Inflammatory macrophage treated with lipopolysaccharide for 1 hour (primary cell): ENCODE measurements at places on chromosomes 7 and 10.

DNA sequence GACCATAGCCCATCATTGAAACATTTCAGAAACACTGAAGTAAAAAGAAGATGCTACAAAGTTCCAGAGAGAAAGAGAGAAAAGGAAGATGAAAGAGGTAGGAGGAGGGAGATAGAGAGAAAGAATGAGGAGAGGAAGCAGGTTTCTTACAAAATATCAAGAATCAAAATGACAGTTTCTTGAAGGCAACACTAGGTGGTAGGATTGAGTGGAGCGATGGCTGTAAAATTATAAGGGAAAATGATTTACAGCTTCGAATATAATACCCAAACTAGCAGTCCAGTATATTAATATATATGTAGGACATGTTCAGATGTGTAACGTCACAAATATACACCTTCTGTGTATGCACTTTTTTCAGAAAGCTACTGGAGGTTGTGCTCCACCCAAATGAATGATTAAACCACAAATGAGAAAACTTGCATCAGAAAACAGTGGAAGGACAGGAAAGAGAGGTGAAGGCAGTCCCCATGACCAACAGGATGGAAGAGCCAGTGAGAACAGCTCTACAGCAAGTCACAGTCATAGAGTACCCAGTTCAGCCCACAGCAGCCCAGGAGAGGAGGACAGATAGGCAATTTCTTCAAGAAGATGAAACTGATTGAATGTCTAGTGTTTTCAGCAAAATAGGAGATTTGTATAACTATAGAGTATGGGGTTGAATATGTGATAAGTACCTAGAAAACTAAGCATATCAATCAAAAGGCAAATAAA is 151.5 kb upstream of the TARP start:
- DNase-seq: no peak

GRCh38 chr7:22429386-22429785 is 70.6 kb downstream of the STEAP1B start:
- DNase-seq: no peak

- no peak for DNase-seq
Measured at GRCh38 chr10:35526746-35527145, 78.4 kb upstream of the GJD4 start.

GRCh38 chr10:92350411-92350810 is 59.4 kb downstream of the MARCHF5 start:
- DNase-seq: no peak

- DNase-seq: no peak
Measured at GRCh38 chr10:50369931-50370330, 118.6 kb upstream of the ASAH2 start.

DNA sequence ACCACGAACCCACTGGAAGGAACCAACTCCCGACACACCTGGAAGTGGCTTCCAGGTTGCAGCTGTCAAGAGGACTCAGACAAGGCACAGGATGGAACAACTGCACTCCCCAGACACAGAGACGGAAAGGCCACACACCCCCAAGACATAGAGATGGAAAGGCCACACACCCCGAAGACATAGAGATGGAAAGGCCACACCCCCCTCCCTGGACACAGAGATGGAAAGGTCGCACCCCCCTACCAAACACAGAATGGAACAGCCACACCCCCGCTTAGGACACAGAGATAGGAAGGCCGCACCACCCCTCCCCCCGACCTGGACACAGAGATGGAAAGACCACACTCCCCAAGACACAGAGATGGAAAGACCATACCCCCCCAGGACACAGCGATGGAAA is 7.6 kb downstream of the ZNF511 start:
- no peak for DNase-seq

DNA sequence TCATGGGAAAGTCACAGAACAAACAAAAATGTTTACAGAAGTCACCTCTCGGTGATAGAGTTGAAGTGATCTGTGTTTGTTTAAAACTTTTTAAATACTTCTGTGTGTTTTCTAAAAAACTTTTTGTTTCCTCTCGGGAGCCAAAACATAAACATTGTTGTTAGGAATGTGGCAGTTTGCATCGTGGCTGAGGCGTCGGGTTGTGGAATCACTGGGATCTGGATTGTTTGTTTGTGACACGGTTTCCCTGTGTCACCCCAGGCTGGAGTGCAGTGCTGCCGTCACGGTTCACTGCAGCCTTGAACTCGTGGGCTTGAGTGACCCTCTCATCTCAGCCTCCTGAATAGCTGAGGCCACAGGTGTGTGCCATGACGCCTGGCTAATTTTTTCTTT is 29.0 kb upstream of the SUN1 start:
- no peak for DNase-seq

DNA sequence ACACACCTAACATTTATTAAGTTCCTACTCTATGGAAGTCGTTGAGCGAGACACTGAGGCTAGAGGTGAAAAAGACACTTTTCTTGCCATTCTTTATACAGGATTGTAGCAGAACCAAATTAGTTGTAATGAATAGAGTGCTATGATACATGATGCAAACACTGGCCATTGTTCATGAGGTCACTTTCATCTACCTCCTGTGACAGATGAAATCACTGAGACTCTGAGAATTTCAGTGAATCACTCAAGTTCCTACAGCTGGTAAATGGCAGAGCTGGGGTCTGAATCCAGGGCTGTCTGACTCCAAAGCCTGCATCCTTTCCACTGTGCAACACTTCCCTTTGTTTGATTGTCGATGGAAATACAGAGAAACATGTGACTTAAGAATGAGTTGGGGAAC is 657.6 kb downstream of the LRMDA start:
- DNase-seq: no peak

- DNase-seq: no peak
Measured at GRCh38 chr10:122663516-122664130, 36.0 kb downstream of the C10orf120 start.

DNA sequence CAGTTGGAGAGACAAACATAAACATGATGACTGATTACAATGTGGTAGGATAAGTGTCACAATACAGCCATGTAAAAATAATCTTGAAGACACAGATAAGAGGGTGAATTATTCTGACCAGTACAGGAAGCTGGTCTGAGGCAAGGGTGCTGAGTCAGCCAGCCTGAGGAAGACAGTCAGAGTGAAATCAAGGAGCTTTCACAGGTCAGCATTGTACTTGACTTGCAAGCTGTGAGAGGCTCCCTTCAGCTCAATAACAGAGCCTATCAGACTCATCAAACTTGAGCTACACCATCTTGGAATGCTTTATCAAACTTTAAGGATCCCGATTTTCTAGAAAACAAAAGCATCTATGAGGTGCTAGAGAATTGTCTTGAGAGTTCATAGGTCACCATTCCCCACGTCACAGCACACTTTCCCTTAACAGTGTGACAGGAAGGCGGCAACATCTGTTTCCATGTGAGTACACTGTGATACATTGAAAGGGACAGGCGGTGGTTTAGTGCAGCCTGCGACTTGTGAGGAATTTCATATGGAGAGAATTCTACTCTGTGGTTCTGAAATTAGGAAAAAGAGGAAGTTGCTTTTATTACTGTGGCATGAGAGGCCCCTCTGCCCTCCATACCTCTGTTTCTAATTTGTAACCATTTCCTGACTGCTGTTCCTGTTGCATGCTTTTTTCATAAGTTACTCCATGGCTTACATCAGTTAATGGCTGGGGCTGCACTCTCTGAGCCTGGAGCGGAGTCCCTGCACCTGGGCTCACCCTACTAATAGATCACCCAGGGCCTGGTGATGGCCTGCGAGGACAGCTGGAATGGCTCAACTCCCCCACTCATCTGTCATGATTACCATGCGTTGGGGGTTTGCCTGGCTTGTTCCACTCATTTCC is 417.1 kb downstream of the SUGCT start:
- peak; percentile 69 for DNase-seq

GRCh38 chr10:52869864-52870263 is 97.3 kb upstream of the MBL2 start:
- DNase-seq: no peak

- DNase-seq: no peak
Measured at GRCh38 chr10:84348860-84349259, 20.5 kb downstream of the CCSER2 start.

GRCh38 chr10:28253169-28253785 is 49.6 kb downstream of the MPP7 start:
- peak; percentile 76 for DNase-seq

DNA sequence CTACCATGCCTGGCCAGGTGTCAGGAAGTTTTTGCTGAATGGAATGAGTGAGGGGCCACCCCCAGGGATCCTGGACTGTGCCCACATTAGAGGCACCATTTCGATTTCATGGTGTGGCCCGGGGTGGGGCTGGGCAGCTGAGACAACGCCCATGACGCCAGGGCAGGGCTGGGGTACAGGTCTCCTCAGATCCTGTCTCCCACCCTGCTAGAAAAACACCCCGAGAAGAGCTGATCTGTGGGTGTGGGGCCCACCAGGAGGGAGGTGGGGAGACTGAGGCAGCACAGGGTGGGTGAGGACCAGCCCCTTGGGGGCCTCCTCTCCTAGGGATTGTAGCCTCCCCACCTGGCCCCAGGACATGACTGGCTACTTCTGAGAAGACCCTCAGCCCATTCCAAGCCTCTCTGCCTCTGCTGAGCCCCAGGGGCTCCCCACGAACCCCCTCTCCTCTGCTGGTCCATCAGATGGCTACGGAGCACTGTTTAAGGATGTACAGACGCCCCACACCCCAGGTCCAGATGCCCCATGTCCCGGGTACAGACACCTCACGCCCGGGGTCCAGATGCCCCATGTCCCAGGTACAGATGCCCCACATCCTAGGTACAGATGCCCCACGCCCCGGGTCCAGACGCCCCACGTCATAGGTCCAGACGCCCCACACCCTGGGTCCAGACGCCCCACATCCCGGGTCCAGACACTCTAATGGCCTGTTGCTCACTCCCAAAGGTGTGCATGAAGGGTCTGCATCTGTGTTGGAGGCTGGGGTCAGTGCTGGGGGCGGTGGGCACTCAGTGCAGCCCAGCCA is 99.4 kb downstream of the MICALL2 start:
- no peak for DNase-seq

- no peak for DNase-seq
Measured at GRCh38 chr10:34732926-34733325, 82.2 kb downstream of the PARD3 start.

DNA sequence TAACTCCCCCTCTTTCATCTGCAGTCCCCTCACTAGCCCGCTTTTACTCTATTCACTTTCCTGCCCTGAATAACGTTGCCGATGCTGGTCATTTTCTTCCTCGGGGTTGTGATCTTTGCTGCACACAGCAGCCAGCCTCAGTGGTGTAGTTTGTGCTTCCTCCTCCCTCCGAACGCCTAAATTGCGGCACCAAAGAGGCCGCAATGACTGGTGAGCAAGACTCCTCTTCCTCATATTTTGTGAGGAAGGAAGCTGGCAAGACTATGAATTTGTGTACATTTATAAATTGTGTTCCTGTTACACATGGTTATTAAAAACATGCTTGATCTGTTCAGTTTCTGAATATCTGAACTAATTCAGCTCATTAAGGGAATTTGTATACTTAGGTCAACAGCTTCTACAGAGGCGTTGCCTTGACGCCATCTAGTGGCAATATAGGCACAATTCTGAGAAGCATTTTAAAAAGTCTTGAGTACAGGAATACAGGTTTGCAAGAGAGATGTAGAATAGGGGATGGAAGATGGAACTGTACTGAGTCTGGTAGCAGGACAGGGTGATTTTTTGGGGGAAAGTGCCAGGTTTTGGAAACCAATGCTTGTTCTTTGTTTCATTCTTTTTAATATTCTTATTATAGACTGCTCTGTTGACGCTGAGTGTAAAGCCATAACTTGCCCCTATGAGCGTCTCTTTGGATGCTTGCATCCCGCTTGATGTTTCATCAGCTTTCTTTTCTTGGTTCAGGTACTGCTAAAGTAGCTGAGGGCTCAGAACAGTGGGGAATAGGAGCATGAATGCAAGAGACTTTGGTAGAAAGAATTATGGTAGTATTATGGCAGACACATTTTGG is 4.1 kb upstream of the TAS2R5 start:
- peak; percentile 40 for DNase-seq

DNA sequence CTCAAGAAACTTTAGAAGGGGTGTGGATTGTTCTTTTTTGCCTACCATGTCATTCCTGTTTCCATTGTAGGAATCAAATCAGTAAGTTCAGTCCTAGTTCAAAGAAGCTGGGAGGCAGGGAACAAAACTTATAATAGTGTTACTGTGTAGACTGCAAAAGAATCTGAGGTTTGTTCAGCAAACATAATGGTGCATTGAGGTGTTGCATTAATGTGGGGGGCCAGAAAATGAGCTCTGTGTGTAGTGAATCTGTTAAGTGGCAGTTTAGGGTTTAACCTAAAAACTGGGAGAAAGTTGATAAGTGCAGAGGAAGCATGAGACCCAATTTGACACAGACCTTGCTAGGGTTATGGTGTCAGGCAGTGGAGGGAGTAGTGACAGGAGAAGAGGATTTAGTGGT is 197.7 kb downstream of the SUGCT start:
- no peak for DNase-seq

GRCh38 chr7:46160861-46161260 is 239.8 kb upstream of the IGFBP3 start:
- no peak for DNase-seq

DNA sequence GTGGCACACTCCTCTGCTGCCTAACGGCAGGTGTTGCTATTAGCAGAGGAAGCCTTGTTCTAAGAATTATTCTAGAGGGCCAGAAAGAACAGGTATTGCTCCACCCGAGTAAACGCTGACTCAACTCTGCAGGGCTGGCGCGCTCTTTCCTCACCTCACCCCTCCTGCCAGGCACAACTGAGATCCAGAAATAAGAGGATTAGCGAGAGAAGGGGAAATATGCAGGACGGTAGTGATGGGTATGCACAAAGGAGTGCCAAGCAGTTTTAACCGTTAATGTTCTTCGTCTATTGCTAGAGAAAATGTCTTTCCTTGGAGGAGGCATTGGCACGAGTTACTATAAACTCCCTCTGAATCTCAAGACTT is 369 bp upstream of the SCIN start:
- no peak for DNase-seq

DNA sequence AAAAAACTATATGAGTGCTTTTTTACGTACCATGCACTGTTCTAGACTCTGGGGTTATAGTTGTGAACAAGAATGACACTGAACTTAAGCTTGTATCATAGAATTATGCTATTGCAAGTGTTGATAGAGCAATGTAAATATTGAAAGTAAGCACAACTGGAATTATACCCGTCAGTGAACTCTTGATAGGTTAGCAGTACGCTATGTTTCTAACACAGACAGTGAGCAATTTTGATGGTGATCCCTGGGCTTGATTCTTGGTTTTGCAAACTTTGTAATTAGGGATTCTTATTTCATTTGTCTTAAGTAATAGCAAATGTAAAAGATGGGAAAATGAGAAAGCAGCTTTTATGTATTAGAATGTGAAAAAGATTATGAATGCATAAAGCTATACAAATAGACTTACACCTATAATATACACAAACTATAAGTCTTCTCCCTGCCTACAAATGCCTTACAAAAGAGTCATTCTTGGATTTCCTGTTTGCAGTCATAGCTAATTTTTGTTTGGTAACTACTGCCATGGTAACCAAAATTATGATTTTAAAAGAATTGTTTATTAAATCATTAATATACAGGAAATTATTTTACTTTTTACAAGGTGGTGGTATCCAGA is 6.7 kb downstream of the TES start:
- no peak for DNase-seq

- DNase-seq: no peak
Measured at GRCh38 chr7:115933471-115933870, 97.1 kb downstream of the TFEC start.

- no peak for DNase-seq
Measured at GRCh38 chr10:4758256-4758655, 67.8 kb upstream of the AKR1E2 start.
